ENCODE measurements at places on chromosomes 5 and 9.

GRCh38 chr9:3916411-3916810, 383.5 kb downstream of the GLIS3 start:
- DNase-seq = no peak

DNA sequence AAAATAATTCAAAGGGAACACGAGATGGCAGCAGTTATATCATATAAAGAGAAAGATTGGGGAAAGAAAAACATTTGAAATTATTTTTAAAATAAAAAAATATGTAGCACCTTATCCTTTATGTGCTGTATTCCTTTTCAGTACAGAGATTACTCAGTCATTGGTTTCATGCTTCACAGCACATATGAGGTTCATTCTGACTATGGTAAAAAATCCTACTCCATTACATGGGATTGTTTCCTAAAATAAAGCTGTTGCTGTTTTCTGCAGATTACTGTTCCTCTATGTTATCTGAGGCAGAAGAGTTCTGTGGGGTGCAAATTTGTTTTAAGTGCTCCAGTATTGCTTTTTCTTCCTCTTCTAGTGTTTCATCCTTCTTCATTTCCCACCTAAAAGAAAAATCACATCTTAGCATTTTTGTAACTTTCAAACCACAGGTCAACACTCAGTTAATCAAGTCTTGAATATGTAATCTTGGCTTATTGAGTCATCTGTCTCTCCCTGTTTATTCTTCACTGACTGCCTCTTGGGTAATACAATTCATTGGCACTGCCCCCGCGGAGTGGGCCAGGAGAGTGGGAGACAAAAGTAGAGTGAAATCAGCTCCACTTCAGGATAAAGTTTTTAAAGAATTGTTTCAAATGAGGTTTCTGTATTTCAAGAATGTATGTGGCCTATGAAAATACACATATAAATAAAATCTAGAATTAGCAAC, 412.5 kb upstream of the POU5F2 start:
- no peak for DNase-seq

- DNase-seq = no peak
Measured at GRCh38 chr9:14418941-14419937, 105.3 kb upstream of the NFIB start.

DNA sequence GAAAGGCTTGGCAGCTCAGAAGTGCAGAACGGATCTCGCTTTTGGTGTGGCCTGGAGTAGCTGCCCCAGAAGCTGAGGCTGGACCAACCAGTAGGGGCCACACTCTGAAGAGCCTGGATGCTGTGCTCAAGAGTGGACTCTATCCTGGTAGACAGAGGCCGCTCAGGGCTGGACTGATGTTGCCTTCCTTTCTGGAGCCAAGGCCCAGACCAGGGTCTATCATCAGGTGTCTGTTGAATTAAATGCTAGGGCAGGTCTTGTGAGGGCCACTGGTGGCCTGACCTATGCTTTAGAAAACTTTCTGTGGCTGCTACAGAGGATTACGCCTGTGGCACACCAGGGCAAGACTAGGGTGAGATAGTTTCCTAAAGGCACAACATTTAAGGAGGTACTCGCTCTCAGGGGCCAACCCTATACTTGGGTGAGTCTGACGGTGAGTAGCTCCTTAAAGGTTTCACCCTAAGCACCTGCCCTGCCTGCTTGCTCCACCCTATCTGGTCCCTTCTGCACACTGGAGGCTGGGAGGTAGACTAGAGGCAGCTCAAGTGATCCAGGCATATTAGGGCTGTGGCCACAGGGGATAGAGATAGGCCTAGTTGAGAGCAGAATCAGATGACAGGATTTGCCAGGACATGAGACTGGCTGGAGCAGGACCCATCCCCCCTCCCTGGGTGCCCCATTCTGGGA, 9.8 kb upstream of the IRF1 start:
- no peak for DNase-seq

GRCh38 chr5:115601701-115602590, at the start of gene TICAM2:
TICAM2 (minus strand) TSS chr5:115602479; CDS start chr5:115581256, 21,223 bp downstream.
- DNase-seq = peak; percentile 84

- DNase-seq = no peak
Measured at GRCh38 chr5:151130235-151130921, 27.2 kb downstream of the ANXA6 start.

- DNase-seq = no peak
Measured at GRCh38 chr9:128911529-128912035, 9.2 kb upstream of the PHYHD1 start.

GRCh38 chr5:178790371-178790770, 59.9 kb upstream of the ZNF354A start:
- no peak for DNase-seq

DNA sequence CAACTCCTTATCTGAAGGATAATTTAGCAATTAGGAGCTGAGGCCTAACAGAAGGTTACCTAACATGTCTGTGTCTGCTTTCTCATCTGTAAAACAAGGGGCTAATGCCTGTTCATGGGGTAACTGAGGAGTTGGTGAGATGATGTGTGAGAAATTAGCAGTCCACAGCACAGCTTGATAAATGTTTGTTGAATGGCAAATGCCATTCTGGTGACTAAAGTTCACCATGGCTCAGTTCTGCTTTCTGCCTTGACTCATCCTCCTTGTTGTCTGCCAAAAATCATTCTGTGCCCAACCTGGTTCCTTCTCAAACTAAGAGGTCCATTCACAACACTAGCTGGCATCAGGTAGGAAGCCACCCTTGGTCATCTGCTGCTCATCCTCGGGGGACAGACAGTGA, 552.0 kb upstream of the KLF4 start:
- DNase-seq = no peak

DNA sequence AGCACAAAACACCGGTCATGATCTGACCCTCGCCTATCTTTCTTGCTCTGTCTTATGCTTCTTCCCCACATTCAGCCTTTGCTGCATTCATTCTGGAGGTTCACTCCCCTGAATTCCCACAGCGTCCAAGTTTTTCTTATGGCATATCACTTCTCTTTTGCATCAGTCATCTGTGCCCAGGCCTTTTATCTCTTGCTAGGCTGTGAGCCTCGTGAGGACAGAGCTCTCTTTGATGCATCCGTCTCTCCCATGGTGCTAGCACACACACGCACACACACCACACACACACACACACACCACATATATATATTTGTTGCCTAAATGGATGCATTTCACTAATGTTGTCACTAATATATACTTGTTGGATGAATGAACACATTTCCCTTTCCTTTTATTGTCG, 45.8 kb upstream of the ATG10 start:
- no peak for DNase-seq

DNA sequence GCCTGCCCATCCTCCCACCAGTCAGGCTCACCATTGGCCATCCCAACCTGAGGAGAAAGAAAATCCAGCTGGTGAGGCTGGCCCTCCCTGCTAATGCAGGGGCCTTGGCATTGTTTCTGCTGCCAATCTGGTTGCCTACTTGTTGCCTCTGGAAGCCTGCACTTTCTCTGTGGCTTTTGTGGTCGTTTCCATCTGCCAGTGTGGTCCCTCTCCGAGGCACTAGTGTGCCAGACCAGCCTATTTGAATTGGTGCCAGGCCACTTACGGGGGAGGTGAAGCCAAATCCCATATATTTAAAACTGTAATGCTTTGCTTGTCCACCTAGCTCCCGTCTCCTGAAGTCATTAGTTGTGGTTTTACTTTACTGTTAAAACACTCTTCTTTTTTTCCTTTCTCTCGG, 213.4 kb upstream of the ADAMTSL1 start:
- DNase-seq = no peak

- peak; percentile 21 for DNase-seq
Measured at GRCh38 chr5:39570403-39571027, 145.7 kb upstream of the DAB2 start.

DNA sequence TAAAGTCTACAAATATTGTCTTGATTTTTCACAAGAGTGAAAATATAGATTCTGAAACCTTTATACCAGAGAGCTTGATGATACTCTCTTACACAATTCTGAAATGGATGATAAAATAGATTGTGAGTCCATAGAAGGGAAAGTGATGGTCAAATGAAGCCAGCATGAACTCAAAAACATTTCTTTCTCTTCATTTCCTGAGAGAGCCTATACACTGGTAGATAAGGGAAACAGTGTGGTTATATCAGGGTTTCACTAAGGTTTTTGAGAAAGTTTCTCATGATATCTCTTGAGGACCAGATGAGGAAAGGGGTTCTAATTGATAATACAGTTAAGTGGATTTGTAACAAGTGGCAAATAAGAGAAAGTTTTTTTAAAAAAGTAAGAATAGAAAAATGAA, 254.1 kb downstream of the PJA2 start:
- DNase-seq = no peak

DNA sequence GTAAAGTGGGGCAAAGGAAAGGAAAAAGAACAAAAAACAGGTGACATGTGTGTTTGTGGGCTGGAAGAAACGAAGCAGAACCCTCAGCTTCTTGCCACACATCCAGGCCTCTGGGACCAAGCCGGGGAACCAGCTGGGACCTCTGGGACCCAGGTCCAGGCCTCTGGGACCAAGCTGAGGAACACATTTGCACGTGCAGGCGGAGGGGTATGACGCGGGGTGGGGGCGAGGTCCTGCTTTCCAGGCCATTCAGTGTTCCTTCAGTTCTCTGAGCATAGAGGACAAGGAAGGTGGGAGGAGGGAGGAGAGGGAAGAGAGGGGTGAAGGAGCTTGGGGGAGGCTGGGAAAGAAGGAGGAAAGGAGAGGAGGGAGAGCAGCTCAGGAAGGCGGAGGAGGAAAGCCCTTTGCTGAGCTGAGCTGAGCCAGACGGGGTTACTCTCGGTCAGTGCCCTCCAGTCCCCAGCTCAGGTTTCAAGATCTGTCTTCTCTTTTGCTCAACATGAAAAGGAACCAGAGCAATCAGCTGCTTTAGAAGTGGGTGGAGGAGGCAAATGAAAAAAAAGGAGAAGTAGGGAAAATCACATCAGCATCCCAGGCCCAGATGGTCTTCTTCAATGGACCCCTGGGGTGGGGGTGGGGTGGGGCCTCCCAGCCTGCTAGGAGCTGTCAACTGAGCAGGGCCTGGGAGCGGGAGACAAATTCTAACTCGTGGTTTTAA, 59.1 kb downstream of the ABCA1 start:
- DNase-seq = peak; percentile 72

DNA sequence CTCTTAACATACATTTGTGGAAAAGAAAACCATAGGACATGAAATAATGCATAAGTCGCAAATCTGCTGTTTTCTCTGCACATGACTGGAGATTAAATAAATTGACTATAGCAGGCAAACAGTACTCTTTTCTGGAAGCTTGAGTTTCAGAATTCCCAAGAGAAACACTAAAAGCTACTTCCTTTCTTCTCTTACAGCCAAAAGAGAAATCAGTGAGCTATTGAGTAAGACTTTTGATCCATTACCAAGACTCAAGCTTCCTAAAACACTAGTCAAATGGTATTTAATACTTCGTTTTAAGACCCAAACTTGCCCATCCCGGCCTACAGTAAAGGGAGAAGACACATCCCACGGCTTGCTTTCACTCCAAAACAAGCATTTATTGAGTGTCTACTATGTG, 335.8 kb upstream of the PUM3 start:
- DNase-seq = no peak

DNA sequence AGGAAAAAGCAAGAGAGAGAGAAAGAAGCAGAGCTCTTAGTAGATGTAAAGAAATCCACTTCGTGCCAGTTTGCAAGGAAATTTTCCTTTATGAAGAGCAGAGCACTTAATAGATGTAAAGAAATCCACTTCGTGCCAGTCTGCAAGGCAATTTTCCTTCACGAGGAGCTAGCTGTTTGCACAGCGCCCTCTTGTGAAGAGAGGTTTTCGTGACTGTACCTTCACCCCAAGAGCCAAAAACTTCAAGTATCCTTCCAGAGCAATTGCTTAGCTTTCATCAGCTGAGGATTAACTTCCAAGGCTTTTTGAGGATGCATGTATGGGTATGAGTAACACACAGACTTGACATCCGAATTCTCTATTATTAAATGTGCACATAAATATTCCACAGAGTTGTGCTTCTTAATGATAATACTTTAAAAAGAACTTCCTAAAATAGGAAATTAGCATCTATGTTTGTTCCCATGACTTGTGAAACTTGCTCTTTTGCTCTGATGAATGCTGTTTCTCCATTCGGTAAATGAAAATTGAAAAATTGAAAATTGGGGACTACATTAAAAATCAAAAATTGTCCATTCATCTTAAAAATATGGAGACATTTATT, 525.6 kb downstream of the PDE4D start:
- peak; percentile 44 for DNase-seq

GRCh38 chr9:98062161-98062560, 5.6 kb downstream of the NANS start:
- DNase-seq = no peak

GRCh38 chr9:99851500-99851822, 29.8 kb downstream of the NR4A3 start:
- no peak for DNase-seq

DNA sequence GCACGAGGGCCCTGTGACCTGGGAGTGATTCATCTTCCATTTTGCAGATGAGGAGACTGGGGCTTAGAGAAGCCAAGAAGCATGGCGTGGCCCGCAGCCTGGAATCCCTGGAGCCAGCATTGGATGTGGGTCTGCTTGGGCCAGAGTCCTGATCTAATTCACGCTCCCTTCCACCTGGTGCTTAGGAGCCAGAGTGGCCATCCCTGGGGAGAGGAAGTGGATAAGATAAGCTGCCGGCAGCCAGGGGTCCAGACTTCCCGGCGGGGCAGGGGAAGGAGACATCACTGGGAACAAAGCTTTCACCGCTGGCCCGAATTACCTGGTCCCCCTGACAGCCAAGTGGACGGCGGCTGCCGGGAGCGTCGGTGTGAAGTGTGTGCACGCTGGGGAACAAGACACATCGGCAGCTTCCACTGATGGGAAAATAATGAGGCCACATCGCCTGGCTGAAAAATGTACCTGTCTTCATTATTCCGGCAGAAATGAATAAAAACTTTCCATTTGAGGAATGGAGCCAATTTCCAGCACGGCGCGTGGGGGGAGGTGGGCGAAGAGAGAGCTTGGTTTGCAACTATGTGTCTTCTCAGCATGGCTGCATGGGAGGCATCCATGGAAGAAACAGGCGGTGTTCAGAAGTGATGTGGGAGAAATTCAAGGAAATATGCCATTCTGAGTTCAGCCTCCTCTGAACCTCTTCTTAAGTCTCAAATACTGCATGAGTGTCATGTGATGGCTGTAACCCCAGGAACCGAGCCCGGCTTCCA, 78.5 kb downstream of the OLFM1 start:
- DNase-seq = no peak

GRCh38 chr9:38342532-38342931, 50.0 kb upstream of the ALDH1B1 start:
- DNase-seq = no peak

DNA sequence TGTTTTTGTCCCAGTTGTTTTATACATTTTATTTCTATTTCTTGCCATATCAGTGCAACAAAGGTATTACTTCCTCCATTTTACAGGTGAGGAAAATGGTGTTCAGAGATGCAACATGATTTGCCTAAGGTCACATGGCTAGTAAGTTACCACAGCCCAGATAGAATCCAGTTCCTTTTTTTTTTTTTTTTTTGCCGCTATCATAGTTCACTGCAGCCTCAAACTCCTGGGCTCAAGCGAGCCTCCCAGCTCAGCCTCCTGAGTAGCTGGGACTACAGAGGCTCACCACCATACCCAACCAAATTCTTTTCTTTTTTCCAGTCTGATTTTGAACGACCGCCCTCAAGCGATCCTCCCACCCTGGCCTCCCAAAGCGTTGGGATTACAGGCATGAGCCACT, 480 bp upstream of the CCDC69 start:
- no peak for DNase-seq

Data from right kidney (tissue), 9 donors.